ENCODE measurements at places on chromosomes 16 and 17.

DNA sequence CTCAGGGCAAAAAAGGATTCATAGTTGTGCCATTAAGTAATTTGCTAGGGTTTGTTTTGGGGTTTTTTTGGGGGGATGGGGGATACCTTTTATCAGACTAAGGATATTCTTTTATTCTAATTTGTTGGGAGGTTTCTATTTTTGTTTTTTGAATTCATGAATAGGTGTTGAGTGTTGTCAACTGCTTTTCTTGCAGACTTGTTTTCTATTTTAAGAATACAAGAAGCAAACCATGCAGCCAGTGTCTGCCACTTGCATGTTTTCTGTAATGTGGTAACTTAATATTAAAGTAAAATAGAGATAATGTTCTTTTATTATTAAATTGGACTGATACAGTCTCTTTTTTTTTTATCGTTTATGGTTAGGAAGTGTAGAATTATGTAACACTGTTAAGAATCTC lies 49.5 kb downstream of the NFATC3 start:
- no peak for DNase-seq

GRCh38 chr16:1745181-1745899 lies 26.0 kb downstream of the NME3 start:
- DNase-seq, result peak; percentile 59

DNA sequence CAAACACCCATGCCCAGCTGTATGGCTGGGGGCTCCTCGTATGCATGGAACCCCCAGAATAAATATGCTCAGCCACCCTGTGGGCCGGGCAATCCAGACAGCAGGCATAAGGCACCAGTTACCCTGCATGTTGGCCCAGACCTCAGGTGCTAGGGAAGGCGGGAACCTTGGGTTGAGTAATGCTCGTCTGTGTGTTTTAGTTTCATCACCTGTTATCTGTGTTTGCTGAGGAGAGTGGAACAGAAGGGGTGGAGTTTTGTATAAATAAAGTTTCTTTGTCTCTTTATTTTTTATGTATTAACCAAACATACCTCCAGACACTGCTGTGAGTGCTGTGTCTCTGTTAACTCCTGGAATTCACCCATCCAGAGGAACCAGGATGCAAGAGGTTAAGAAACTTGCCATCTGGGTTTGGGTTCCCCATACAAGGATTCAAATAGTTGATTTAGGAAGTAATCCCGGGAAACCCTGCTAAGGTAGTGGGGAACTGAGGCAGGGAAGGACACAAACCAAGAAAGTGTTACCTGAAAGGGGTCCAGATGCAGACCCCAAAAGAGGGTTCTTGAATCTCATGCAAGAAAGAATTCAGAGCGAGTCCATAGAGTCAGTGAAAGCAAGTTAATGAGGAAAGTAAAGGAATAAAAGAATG lies 37.4 kb upstream of the IL21R start:
- no peak for DNase-seq

GRCh38 chr17:78341559-78342448 lies 18.1 kb downstream of the SOCS3 start:
- DNase-seq, result peak; percentile 85

GRCh38 chr17:57631871-57632270 lies 113.2 kb downstream of the CCDC182 start:
- DNase-seq, result no peak

DNA sequence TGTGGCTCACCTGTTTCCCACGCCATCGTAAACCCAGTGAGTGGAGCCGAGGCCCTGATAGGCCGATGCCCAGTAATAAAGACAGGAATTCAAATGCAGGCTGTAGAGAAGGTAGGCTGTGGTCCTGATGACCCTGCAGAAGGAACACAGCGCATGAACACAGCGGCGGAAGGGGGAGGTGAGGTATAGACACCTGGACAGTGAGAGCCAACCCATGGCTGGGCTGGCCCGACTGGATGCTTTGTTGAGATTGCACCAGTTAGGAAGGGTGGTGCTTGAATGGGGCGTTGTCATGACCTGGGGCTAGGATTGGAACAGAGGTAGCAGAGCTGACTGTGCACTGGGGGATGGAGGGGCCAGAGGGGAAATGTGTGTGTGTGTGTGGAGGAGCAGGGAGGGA lies 59.2 kb downstream of the CNGB1 start:
- DNase-seq, result peak; percentile 89

DNA sequence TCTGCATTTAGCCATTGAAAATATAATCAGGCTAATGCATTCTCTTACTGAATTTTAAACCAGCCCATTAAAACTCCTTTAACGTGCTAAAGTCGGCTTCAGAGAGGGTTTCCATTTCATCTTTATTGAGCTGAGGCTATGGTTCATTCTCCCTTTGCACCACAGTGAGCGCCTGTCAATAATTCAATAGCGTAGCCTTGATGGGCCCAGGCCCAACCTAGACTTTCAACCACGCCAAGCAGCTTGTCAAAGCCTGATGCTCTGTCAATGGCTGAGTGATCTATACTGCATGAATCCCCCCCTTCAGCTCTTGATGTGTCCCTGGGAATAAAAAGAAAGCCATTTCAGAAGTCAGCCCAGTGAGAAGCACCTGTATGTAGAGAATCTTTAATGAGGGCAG lies 106.0 kb downstream of the RBFOX1 start:
- DNase-seq, result no peak

DNA sequence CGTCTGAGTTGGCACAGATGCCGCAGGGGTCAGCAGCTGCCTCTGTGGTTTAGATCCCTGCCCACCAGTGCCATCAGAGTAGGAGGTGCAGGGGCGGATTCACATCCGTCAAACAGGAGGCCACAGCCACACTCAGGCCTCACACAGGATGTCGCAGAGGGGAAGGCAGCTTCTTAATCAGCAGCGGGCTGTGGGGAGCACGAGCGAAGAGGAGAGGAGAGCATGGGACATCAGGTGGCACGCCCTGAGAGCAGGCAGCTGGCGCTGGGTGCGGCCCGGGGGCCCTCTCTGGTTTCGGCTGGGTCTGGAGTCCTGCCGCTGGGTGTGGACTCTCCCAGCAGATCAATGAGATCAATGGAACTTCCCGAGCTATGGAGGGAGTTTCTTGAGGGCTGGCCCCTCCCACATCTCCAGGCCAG lies 9.6 kb downstream of the LLGL2 start:
- peak; percentile 65 for DNase-seq

DNA sequence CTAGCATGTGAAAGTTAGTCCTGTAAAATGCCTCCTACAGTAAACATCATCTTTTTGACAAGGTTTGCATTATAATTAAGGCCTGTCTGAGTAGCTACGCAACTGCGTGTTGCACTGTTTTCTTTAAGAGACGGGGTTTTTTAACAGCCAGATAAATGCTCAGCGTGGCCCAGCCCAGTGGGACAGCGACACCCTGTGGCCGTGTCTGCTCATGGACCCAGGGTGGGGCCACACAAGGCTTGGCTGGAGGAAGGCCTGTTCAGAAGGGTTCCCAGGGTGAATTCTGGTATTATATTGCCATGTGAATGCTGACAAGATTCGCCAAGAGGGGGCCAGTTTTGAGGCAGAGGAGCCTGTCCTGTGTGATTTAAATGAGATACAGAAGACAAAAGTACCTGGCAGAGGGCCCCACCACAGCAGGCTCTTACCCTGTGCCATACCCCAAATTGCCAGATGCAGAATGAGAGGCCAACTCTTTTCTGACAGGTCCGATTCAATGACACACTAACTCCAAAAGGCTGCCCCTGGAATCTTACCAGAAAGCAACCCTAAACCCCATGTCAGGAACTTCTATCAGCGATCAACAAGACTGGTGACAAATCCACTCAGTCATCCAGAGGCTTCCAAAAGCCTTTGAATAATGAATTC lies 65.9 kb upstream of the IRX6 start:
- peak; percentile 81 for DNase-seq

GRCh38 chr16:89315791-89316581 lies 98.5 kb downstream of the ZNF778 start:
- no peak for DNase-seq

DNA sequence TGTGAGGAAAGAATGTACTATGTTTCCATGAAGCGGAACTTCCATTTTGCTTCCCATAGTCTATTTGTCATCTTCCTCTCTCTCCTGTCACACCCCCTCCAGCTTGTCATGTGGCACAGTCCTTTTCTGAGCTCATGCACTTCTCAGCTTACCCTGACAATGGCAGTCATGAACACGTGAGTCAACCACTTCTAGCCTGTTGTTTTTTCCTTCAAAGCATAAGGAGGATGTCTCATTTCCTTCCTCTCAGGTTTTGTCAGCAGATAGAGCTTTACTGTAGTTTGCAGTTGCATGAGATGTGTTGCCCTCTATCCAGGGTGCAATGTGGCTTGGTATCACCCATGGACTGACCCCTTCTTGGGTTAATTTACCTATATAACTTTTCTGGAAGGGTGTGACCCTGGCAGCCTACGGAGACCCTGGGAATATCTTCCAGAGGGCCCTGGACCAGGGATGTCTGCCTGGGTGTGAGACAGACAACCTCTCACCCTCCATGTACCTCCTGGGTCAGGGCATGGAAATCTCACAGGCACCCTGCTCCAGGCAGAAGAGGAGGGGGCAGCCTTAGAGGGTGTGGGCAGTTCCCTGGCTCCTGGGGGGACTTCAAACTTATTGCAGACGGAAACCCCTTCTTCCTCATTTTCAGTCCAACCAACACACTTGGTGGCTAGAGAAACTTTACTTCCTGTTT lies 4.0 kb upstream of the ZNF267 start:
- DNase-seq, result no peak

- DNase-seq, result no peak
These were observed 41.0 kb downstream of the SNX29 start for GRCh38 chr16:12017558-12017957.

DNA sequence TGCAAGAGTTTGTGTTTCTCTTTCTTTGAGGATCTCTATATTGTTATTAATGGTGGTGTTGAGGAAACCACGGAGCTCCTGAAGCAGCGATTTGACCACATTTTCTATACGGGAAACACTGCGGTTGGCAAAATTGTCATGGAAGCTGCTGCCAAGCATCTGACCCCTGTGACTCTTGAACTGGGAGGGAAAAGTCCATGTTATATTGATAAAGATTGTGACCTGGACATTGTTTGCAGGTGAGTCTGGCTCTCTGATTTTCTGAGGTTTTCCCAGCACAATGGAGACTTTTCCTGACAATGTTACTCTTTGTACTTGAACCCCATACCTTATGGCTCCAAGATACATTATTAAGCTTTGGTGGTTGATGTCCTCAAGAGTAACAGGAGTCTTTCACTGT lies 7.8 kb downstream of the ALDH3A2 start:
- no peak for DNase-seq

- no peak for DNase-seq
These were observed 100.5 kb downstream of the MSI2 start for GRCh38 chr17:57356719-57357391.

GRCh38 chr16:69822174-69822935 lies 60.2 kb downstream of the WWP2 start:
- DNase-seq, result no peak

DNA sequence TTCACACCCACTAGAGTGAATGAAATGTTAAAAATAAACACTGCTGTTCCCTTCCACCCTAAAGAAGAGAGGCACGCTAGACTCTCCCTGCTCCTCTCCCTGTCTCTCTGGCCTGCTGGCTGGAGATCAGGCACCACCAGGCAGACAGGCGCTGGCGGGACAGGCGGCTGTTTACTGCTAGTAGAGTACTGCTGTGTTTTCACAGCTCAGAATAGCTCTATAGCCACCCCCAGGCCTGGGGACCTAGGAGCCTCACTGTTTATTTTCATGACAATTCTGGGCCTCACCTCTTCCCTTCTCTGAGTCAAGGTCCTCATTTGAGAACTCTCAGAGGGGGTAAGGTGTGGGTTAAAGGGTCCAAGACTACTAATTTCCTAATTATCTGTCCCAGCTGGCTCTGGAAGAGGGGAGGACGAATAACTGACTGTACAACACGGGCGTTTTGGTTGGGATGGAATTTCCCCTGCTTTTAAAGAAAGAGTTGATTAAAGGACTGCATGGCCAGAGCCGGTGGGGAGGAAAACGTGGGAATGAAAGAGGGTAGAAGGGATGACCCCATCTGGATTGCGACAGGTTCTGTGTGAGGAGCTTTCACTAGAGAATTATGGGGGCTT lies 9.0 kb upstream of the G6PC1 start:
- peak; percentile 73 for DNase-seq

DNA sequence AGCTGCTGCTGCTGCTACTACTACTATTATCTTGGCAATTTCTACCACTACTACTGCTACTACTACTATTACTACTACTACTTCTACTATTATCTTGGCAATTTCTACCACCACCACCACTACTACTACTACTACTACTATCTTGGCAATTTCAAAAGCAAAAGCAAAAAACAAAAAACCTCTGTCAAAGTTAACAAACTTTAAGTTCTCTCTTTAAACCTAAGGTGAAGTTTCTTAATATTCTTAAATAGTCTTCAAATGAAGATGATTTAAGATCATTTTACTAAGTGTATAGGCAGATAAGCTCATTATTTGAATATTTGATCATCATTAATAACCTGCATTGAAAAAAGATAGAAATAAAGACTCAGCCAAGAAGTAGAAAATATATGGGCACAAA lies 118.5 kb downstream of the BRIP1 start:
- no peak for DNase-seq
